Glutamatergic neuron (in vitro differentiated cells): ENCODE measurements at places on chromosomes 1 and 21.
A peak's percentile ranks its signal among the peaks of the same experiment; 100 is the strongest.

DNA sequence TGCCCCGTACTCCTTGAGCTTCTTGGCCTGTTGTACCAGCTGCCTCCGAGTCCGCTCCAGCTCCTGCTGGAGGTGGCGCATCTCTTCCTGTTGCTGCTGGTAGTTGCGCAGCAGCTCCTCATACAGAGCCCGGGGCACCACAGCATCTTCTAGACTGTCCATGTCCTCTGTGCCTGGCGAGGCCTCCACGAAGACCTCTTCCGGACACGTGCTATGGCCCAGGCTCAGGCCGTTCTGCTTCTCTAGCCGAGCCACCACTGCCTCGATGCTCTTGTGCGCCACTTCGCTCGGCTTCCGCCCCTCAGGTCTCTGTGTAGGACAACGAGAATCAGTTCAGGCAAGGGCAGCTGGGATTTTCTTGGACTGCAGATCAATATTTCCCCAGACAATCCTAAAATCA lies 17.7 kb downstream of the BEND5 start:
- no peaks in the 10 kb centered on the region for H3K4me1 ChIP-seq
- DNase-seq, result no peak
- H3K27ac ChIP-seq, result no peak overlapping the region
- no peaks in the 10 kb centered on the region for H3K27me3 ChIP-seq
- H3K36me3 ChIP-seq, result peaks cover 5% of the 10 kb centered on the region

GRCh38 chr1:196071447-196071846 lies 536.8 kb downstream of the KCNT2 start:
- H3K4me1 ChIP-seq, result no peaks in the 10 kb centered on the region
- no peak for DNase-seq
- H3K27ac ChIP-seq, result no peak overlapping the region
- no peaks in the 10 kb centered on the region for H3K36me3 ChIP-seq
- H3K4me3 ChIP-seq, result no peak overlapping the region

- DNase-seq, result no peak
- H3K27me3 ChIP-seq, result peaks cover 9% of the 10 kb centered on the region
- H3K36me3 ChIP-seq, result peaks cover 17% of the 10 kb centered on the region
- no peak overlapping the region for H3K27ac ChIP-seq
- no peak overlapping the region for H3K4me3 ChIP-seq
Observed at GRCh38 chr21:45764792-45765191, 121.3 kb downstream of the PCBP3 start.

GRCh38 chr21:44253832-44254710 lies 7.6 kb downstream of the DNMT3L start:
- no peaks in the 10 kb centered on the region for H3K27me3 ChIP-seq
- H3K36me3 ChIP-seq, result peaks cover 3% of the 10 kb centered on the region
- H3K27ac ChIP-seq, result no peak overlapping the region
- H3K4me3 ChIP-seq, result no peak overlapping the region
- DNase-seq, result no peak

DNA sequence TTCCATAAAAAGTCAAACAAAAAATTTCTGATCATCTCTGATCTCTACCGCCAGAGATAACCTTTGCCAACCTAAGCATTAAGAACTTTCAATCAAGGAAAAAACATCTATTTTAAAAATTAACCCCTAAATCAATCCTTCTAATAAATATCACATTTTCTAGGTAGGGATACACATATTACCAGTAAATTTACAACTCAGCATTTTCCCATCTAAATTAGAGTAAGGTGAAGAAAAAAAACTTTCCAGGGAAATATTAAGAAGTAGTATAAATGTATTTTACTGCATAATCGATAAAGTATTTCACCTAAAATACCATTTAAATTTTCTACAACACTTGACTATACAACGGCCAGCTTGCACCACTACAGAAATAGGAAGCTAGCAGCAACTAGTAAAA lies 1.5 kb downstream of the STX6 start:
- DNase-seq, result no peak
- peak overlapping the region; percentile 94 for H3K4me3 ChIP-seq
- H3K27ac ChIP-seq, result peak overlapping the region; percentile 96
- peaks cover 23% of the 10 kb centered on the region for H3K4me1 ChIP-seq

DNA sequence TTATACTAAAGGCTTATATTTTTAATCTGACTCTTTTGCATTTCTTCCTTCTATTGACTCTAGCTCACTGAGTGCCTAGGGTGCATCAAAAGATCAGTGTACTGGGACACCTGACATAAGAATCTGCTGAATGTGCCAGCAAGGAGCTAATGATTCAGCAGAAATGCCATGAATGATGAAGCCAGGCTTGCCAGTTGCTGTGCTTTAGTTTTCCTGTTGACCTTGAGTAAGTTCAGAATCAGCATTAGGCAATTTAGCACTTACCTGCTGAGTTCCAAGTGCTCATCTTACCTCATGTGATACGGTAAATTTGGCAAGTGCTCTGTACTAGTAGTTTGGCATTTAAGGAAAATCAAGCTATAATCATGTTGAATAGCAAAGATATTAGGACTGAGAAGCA lies 523.2 kb upstream of the B3GALT2 start:
- H3K4me3 ChIP-seq, result no peak overlapping the region
- H3K36me3 ChIP-seq, result no peaks in the 10 kb centered on the region
- H3K27me3 ChIP-seq, result no peaks in the 10 kb centered on the region

GRCh38 chr1:21247892-21248715 lies 42.2 kb downstream of the ECE1 start:
- H3K27me3 ChIP-seq, result peaks cover 3% of the 10 kb centered on the region
- no peak overlapping the region for H3K27ac ChIP-seq
- H3K4me1 ChIP-seq, result peaks cover 8% of the 10 kb centered on the region
- DNase-seq, result no peak

- no peak for DNase-seq
- peaks cover under 1% of the 10 kb centered on the region for H3K36me3 ChIP-seq
- no peaks in the 10 kb centered on the region for H3K27me3 ChIP-seq
- no peak overlapping the region for H3K4me3 ChIP-seq
- no peaks in the 10 kb centered on the region for H3K4me1 ChIP-seq
- H3K27ac ChIP-seq, result no peak overlapping the region
Observed at GRCh38 chr1:110824192-110824591, 48.8 kb upstream of the CD53 start.

DNA sequence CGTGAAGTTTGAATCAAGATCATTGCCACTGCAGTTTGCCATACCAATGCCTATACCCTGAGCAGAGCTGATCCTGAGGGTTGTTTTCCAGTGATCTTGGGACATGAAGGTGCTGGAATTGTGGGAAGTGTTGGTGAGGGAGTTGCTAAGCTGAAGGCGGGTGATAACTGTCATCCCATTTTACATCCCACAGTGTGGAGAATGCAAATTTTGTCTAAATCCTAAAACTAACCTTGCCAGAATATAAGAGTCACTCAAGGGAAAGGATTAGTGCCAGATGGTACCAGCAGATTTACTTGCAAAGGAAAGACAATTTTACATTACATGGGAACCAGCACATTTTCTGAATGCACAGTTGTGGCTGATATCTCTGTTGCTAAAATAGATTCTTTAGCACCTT lies 78.6 kb downstream of the FMN2 start:
- no peak overlapping the region for H3K4me3 ChIP-seq
- peaks cover 27% of the 10 kb centered on the region for H3K4me1 ChIP-seq
- DNase-seq, result no peak
- no peak overlapping the region for H3K27ac ChIP-seq

GRCh38 chr1:174534789-174535188 lies 87.0 kb downstream of the GPR52 start:
- no peak overlapping the region for H3K4me3 ChIP-seq
- no peak overlapping the region for H3K27ac ChIP-seq
- no peaks in the 10 kb centered on the region for H3K27me3 ChIP-seq

DNA sequence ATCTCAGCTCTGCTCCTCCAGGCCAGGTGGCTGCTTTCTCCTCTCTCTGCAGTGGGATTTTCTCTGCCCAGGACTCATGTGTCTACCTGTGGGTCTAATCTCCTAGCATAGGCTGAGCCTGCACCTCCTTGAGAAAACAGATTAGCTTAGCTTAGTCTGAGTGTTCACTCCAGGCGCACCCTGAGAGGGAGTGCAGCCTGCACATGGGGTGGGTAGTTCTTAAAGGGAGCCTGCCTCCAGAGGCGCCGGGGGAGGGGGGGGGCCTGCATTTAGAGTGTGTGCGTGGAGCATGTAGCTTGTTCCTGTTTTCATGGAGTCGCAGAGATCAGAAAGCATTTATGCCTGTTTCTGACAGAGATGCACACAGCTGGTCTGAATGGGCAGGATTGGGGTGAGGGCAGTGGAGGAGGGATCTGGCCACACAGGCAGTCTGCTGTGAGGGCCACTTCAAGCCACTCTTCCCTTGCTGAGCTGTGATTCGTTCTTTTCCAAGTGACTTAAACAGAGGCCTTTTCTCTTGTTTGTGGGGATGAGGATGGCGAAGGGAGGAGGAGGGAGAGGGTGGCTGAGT lies 45.2 kb downstream of the GALNT2 start:
- H3K4me3 ChIP-seq, result no peak overlapping the region
- H3K27ac ChIP-seq, result no peak overlapping the region
- peaks cover 15% of the 10 kb centered on the region for H3K4me1 ChIP-seq
- DNase-seq, result no peak
- H3K27me3 ChIP-seq, result peaks cover under 1% of the 10 kb centered on the region
- H3K36me3 ChIP-seq, result peaks cover 4% of the 10 kb centered on the region

DNA sequence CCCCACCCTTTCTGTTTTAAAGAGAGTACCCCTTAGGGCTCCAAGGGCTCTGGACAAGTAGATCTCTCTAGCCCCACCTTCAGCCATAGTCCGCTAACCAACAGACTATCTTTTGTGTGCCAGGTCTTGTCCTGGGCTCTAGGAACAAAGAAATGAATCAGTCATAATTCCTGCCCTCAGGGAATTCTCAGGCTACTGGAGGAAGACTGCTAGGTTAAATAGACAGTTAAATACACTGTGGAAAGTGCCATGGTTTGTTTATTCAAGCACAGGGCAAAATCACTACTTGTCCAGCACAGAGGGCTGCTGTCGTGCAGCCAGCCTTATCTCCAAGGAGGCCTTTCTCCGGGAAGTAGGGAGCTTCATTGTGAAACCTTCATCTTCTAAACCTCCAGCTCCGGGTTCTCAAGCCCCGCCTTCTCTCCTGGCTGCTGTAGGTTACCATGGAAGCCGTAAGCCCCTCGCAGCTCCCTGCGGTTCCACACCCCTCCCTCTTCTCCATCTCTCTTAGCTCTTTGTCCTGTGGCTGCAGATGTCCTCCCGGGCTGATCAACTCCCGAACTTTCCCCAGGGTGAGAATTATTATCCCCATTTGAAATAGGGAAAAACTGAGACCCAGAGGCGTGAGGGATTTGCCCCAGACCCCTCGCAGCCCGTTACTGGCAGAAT lies 29.8 kb downstream of the SHISAL2A start:
- DNase-seq, result peak; percentile 79
- peaks cover 11% of the 10 kb centered on the region for H3K27me3 ChIP-seq
- peak overlapping the region; percentile 99 for H3K27ac ChIP-seq
- H3K4me3 ChIP-seq, result peak overlapping the region; percentile 74
- H3K4me1 ChIP-seq, result peaks cover 15% of the 10 kb centered on the region

DNA sequence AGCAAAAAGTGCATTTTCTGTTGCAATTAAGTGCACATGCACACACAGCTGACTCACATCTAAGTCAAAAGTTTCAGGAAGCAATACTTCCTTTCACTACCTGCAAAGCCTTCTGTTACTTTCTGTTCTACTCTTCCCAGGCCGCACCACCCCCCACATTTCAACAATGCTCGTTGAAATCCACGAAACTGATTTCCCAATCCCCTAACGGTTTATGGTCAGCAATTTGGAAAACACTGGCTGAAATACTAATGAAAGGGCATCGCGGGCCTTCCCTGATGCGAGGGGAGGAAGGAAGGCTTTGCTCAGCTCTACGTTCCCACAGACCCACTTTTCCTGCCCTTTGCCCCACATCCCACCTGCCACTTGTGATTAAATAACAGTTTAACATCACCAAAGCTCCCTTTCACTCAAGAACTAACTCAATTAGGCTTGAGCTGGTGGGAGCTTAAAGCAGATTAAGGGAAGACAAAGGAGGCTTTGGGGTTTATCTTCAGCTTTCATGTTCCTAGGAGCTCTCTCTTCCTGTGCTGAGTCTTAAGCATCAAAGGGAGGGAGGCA lies 243.2 kb upstream of the RAB4A start:
- peaks cover 78% of the 10 kb centered on the region for H3K4me1 ChIP-seq
- H3K4me3 ChIP-seq, result peak overlapping the region; percentile 68
- H3K27me3 ChIP-seq, result peaks cover 27% of the 10 kb centered on the region
- DNase-seq, result no peak

GRCh38 chr21:30014886-30015285 lies 75.1 kb upstream of the GRIK1 start:
- no peak for DNase-seq
- no peaks in the 10 kb centered on the region for H3K36me3 ChIP-seq
- H3K27me3 ChIP-seq, result no peaks in the 10 kb centered on the region
- no peaks in the 10 kb centered on the region for H3K4me1 ChIP-seq

DNA sequence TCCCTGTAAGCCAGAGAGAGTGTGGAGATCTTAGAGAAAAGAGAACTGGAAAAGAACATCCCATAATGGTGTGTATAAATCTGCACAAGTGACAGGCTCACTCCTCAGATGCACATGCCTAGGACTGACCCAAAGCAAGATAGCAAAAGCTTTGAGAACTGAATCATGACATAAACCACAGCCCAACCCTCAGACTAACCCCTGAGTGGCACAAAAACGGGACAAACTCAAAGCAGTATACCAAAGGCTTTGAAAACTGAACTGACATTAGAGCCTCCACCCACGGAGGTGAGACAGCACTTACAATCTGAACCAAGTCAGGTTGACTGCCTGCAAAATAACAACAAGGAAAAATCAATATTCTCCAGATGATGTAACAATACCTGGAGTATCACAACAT lies 70.8 kb downstream of the TIAM1 start:
- no peak overlapping the region for H3K4me3 ChIP-seq
- H3K27me3 ChIP-seq, result no peaks in the 10 kb centered on the region
- no peaks in the 10 kb centered on the region for H3K36me3 ChIP-seq
- H3K4me1 ChIP-seq, result no peaks in the 10 kb centered on the region
- no peak overlapping the region for H3K27ac ChIP-seq

DNA sequence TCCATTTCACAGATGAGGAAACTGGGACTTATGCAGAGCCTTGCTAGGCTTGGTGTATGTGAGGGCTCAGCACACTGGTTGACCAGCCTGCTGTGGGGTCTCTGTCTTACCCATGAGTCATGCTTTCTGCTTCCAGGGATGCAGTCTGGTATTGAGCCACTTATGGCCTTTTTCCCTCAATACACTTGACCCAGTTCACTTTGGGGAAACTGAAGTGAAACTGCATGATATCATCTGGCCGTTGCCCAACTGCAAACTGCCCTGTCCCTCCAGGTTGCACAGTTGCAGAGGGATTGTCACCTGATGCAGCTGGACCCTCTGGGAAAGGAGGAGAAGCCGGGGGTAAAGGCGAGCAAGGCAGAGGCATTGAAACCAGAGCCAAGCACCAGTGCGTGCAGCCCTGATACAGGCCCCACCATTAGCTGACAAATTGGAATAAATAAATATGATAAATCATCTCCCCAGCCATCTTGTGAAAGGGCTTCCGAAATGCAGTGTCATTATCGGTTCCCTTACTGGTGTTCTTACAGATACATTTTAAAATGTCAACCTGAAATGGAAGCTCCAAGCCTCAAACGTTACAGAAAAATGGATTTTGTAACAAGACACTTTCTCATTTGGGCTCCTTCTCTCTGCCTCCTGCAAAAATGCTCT lies 39.3 kb upstream of the DUSP10 start:
- no peaks in the 10 kb centered on the region for H3K36me3 ChIP-seq
- H3K4me3 ChIP-seq, result no peak overlapping the region
- H3K27me3 ChIP-seq, result peaks cover 4% of the 10 kb centered on the region
- H3K27ac ChIP-seq, result no peak overlapping the region
- DNase-seq, result no peak
